NCI-H187 treated with DMSO at 0.1 percent for 48 hours (cell line): ENCODE measurements at places on chromosomes 7 and 10.

- no peak for DNase-seq
Observed at GRCh38 chr7:158057446-158057845, 530.2 kb downstream of the PTPRN2 start.

- DNase-seq = no peak
Observed at GRCh38 chr10:63681993-63682697, 160.9 kb downstream of the REEP3 start.

GRCh38 chr10:69411476-69411875 is 5.2 kb downstream of the TACR2 start:
- no peak for DNase-seq

GRCh38 chr10:7773845-7774801 is 13.7 kb downstream of the KIN start:
- no peak for DNase-seq

DNA sequence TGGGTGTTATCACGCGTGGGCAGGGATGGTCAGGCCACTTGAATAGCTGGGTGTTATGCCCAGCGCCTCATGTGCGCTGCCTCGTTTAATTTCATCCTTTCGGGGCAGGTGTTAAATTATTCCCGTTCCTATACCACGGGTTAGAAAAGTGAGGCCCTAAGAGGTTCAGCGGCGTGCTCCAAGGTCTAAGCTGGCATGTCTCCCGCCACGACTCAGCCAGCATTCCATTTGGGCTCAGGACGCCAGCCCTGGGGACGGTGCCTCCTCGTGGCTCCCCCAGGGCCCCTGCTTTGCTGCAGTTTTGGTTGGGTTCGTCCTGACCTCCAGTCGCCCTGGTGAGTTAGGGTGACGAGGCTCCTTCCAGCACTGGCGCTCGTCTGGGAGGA is 124.5 kb downstream of the TRRAP start:
- DNase-seq = no peak

DNA sequence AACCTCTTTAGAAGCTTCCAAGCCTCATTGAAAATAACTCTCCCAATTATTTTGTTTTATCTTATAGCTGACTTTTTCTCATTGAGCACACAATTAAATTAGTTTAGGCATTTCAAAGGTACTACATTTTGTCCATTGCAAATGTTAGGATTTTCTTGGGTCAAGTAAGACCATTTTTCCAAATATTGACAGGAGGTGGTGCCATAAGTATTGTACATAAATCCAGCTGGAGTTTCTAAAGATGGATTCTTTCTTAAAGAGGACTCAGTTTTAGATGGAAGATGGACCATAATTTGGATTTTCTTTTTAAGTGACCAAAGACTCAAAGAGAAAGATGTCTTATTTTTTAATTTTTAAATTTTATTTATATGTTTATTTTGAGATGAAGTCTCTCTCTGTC is 12.3 kb upstream of the OPN4 start:
- DNase-seq = no peak

GRCh38 chr7:149869867-149870266 is 3.9 kb upstream of the ATP6V0E2 start:
- DNase-seq = no peak

DNA sequence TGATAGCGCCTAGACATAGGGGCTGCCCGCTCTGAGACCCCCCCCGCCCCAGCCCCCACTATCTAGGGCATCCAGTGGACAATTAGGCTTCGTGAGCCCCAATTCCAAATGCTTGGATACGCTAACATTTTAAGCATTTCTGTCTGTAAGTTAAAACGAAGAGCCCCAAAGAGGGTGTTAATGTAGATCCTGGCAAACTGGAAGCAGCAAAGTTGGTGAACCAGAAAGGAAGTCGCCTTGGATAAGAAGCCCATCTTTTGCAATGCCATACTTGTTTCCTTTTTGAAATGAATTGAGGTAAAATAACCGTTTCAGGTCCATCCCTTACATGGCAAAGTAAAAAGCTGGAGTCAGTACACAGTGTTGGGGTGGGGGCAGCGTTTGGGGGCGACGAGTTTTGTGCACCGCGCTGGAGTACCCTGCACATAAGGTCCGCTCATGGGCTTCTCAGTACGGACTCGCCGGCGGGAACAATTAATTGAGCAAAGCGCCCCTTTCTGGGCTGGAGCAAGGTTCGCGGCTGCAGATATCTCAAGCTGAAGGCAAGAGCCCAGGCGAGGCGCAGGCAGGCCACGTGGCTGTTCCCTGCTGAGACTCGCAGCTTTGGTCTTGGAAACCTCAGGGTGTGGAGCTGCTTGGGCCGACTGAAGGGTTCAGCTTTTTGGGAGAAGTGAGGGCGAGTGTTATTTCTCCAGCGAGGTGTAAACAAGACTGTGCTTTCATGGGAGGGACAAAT is 1.4 kb upstream of the TWIST1 start:
- no peak for DNase-seq

DNA sequence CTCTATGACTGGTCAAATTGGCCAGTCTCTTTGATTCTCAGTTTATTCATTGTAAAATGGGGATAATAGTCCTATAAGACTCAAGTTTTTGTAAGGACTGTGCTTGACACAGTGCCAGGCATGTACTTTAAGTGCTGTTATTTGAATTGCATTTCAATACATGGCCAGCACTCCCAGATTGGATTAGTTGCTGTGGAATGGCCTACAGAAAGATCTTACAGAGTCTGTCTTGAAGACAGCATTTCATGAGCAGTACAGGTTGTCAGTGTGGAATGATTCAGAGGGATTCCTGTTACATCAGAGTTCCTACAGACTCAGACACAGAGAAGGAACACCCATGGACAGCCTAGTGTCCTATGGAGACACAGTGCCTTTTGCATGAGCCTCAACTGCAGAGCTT is 238.1 kb upstream of the BMPER start:
- DNase-seq = no peak

DNA sequence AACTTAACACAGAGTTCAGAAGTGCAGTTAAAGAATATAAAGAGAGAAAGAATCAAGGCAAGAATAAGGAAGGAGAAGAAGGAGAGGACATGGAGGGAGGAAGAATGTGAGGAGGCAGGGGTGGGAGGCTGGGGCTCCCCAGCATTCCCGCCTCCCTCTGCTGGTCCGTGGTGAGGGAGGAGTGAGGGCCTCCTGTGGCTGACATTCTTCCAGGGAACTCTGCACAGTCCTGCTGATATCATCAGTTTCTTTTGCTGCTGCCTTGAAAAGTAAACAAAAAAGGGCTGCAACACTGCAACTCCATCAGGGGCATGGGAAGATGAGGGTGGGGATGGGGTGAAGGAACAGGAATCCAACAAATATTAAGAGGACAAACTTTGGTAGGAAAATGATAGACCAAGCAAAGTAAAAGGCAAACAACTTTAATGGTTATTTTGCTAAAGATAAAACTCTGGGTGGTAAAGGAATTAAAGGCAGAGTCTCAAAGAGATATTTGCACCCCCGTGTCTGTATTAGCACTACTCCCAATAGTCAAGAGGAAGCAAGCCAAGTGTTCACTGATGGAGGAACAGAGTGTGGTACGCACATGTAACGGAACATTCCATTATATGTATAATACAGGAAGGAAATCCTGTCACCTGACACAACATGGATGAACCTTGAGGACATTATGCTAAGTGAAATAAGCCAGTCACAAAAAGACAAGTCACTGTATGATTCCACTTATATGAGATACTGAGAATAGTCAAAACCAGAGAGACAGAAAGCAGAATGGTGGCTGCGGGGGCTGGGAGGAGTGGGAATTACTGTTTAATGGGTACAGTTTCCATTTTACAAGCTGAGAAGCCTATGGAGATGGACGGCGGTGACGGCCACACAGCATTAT is 8.0 kb upstream of the SPOCK2 start:
- DNase-seq = no peak

DNA sequence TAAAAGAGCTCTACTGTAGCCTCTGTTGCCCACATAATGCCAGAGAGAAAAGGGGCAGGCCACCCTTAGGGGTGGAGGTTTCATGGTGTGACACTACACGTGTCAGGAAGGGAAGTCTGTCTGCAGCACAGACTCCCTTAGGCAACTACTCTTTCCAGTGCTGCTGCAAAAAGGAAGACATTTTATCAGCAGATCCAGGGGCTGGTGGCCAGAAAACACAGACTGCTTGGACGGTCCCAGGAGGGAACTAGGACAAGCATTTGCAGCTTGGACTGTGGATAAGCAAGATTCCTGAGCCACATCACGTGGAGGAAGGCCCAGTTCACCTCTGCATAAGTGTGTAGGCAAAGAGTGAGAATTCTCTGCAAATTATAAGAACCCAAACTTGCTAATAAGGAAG is 220.8 kb downstream of the FANK1 start:
- no peak for DNase-seq

DNA sequence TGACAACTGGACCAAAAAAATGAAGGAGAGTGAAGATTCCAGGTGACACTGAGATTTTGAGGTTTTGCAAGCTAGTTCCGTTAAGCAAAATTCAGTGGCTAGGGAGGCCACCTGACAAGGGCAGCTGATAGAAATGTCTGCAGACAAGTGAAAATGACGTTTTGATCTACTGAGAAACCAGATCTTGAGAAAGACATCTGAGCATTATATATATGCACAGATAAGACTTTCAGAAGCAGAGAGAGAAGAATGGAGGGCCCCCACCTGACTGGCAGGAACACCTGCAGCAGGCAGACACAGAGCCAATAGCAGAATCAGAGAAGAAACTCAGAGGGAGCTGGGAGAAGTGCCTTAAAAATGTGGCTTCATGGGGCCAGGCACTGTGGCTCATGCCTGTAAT is 76.1 kb upstream of the LRGUK start:
- no peak for DNase-seq

GRCh38 chr7:114689406-114689805 is 232.5 kb upstream of the MDFIC start:
- DNase-seq = no peak

DNA sequence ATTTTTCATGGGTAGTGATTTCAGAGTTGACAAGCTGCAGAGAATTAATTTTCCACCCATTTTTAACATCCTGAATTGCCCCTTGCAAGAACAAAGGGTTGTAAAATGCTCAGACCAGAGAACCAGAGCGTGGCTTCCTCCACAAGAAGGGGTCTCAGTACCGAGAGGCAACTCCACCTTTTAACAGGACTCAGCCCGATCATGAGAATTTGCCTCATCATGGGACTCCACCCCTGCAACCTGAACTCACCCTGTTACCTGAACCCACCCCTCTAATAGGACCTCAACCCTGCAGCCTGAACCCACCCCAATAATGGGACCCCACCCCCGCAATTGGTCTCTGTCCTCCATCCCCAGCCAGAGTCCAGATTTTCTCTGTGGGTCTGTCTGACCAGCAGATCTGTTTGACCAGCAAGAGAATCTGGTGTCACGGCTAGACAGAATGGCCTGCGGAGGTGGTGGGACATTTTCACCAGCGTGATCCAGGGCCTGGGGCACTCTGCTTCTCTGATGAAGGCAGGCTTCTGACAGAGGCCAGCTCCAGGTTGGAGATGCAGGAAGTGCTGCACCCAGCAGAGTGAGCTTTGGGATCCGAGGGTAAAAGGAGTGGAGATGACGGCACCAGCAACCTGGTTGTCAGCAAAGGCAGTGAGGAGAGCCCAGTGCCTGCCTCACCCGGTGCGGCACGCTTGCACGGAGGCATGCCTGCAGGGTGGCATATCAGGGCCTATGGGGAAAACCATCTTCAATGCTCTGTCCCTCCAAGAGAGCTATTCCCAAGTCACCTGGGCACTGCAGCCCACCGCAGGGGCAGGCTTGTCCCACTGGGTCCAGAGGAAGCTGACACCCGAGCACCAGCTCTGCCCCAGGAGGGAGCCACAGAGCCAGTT is 136.6 kb downstream of the TCERG1L start:
- DNase-seq = no peak

GRCh38 chr7:146090023-146090645 is 26.5 kb upstream of the CNTNAP2 start:
- peak; percentile 19 for DNase-seq

DNA sequence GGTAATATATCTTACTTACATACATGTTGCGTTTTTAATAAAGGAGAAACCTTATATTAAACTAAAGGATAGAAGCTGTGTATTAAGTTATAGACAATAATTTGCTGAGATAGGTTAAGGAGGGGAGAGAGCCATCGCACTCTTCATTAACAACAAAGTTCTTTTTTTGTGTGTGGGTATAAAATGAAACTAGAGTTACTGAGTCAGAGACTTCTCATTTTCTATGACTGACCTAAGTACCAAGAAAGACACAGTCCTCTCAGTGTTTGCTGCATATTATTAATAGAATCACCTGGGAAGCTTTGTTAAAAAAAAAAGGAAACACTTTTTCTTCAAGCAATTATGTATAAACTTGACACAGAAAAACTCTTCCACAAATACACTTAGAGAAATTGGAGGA is 31.4 kb downstream of the FEZF1 start:
- no peak for DNase-seq

GRCh38 chr10:124058346-124059003 is 34.9 kb downstream of the CHST15 start:
- DNase-seq = no peak

DNA sequence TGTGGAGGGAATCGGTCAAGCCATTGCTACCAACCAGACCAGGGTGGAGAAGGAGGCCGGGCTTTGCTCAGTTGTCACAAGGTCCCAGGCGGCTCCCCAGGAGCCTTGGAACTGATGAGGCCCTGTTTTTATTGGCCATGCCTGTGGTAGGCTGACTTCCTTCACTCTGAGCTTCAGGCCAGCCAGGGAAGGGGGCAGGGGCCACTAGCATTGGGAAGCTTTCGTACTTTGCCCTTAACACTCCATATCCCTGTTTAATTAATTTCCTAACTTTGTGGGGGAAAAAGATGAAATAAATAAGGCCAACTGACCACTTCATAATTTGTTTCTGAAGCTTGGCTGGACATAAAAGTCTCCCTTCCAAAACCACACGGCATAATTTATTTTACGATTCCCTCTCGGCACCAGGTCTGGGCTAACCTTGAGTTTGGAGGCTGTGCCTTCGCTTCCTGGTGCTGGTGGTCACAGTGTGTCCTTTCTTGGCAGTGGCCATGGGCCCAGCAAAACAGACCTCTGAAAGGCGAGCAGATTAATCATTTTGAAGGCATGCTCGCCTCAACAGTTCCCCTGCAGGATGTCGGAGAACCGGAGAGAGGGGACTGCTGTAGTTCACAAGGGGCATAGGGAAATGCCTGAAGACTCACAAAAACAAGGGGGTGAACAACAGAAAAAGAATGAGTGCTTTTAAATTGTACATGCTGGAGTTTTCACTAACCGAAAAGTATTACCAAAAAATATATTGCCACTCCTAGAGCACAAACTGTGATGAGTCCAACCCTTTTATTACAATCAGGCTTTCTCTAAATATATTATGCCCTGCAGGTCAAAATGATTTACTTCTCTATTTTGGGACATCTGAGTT is 966.0 kb downstream of the LRMDA start:
- no peak for DNase-seq

- DNase-seq = no peak
Observed at GRCh38 chr7:124106575-124106974, 73.7 kb upstream of the TMEM229A start.
